ENCODE measurements at places on chromosomes 6 and 20.

- peak; percentile 59 for DNase-seq
Observed at GRCh38 chr6:166005944-166006899, 161.4 kb downstream of the TBXT start.

- DNase-seq = no peak
Observed at GRCh38 chr20:34030456-34030855, 36.7 kb downstream of the RALY start.

- no peak for DNase-seq
Observed at GRCh38 chr20:59837623-59838394, 95.6 kb downstream of the SYCP2 start.

DNA sequence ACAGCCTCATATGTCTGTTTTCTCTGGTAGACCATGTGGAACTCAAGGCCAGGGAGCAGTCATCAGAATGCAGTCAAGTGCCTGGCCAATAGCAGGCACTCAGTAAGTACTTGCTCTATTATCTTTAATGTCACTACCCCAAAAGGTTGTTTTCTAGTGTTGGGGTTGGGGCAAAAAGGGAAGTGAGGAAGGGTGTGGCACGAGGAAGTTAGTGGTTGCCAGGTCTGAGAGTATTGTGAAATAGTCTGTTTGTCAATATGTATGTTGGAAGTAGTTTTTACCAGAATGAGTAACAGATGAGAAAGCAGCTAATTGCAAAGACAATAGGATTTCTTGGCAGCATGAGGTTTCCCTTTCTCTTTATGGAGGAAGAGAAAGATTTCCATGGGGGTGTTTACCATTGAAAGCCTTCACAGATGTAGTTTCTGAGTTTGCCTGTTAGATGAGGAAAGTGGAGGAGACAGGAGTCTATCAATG, 59.5 kb upstream of the ARMH2 start:
- DNase-seq = no peak

DNA sequence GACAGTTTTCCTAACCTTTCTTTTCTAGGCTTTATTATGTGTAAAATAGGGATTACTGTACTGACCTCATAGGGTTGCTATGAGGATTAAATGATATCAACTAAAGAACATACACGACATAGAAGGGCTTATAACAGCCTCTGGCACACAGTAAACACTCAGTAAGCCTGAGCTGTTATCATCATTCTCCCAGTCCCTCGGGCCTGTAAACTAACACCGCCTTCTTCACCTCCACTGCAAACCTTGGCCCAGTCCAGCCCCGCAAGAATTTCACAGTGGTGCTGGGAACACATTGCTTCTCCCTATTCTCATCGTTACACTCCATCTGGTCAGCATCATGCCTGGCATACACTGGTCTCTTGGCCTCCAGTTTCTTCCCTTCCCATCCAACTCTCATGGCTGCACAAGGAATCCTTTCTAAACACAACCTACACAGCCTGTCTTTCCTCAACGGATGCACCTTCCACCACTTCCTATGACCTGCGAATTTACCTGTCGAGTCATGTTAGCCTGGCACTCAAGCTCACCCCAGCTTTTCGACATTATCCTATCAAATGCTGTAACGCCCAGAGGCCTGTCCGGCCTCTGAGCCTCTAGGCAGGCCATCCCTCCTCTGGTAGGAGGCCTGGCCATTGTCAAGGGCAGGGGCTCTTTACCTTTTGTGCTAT, 92.1 kb downstream of the FYN start:
- DNase-seq = no peak

DNA sequence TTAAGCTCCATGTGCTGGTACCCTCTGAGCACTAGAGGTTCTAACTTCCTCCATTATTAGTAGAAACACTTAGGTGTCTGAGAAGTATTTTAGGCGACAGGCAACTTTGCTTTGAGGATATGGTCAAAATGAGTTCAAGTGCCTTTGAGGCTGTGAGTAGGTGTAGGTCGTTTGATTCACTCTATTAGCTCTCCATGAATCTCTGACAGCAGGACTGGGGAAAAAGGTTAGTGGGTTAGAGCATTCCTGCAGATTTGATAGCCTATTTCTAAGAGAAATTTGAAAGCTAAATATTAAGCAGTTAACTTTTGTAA, 45.9 kb downstream of the IGF2R start:
- no peak for DNase-seq

DNA sequence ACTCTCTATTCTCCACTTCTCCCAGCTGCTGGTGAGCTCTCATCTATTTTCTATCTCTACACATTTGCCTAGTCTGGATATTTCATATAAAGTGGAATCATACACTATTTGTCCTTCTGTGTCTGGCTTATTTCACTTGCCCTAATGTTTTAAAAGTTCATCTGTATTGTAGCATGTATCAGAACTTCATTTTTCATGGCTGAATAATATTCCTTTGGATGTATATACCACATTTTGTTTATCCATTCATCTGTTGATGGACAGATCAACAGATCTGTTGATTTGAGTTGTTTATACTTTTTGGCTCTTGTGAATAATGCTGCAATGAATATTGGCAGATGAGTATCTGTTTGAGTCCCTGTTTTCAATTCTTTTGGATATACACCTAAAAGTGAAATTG, 49.6 kb downstream of the NHLRC1 start:
- DNase-seq = no peak

DNA sequence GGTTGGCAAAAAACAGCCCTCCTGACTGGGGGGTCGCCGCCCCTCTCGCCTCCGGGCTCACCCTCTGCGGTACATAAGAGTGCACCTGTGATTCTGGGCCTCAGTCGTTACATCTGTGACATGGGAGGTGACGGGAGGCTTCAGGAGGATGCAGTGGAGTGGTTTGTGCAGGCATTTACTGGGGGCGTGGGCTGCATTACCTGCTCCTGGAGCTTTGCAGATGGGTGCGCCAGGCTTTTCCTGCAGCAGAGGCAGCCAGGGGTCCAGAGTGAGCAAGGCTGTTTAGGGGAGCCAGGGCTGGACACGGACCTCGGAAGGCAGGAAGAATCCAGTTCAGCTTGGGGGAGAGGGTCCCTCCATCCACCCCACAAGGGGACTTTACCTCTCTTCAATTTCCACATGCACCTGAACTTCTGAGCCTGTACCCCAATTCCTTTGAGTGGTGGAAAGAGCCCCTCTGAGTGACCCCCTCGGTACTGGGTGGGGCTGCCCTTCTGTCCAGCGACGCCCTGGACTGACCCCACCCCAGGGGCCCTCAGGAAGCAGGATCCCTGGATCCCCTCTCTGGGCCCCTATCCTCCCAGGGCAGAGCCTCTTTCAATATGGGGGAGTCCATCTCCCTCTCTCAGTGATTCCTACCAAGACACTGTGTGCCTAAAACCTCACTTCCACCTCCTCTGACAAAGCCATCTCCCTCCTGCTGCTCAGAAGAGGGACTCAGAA, 134.0 kb downstream of the TAF4 start:
- no peak for DNase-seq

- no peak for DNase-seq
Observed at GRCh38 chr20:10555865-10556308, 117.9 kb downstream of the JAG1 start.

- DNase-seq = no peak
Observed at GRCh38 chr20:36658300-36658699, 12.3 kb upstream of the SLA2 start.

- DNase-seq = no peak
Observed at GRCh38 chr6:99285881-99286280, 63.6 kb downstream of the FAXC start.

DNA sequence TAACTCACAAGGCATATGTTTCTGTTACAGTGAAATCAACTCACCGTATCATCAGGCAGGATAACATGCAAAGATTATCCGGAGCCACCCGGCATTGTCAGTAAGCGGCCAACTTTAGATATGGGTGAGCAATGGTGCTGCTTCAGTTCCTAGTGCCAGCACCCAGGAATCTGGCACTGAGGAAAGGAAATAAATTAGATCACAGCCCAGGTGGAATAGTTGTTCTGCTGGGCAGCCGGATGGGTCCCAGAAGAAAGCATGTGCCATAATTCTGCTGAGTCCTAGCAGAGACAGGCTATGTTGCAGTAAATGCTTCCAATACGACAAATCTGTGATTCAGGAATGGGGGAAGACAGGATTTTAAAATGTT, 183.6 kb upstream of the SPTLC3 start:
- no peak for DNase-seq
